ENCODE measurements at places on chromosomes 13 and 19.
A peak's percentile ranks its signal among the peaks of the same experiment; 100 is the strongest.

DNA sequence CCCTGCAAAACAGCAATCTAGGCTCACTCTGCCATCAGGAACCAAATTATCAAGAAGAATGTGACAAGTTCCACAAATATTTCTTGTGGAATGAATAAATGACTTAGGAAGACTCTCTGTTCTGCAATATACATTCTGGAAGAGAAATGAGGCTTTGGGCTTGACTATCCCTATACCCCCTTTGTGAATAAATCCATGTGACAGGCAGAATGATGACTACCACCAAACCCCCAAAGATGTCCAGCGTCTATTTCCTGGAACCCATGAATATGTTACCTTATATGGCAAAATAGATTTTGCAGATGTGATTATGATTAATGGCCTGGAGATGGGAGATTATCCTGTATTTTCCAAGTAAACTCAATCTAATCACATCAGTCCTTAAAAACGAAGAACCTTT lies 139.3 kb downstream of the ENOX1 start:
- no peak for DNase-seq

DNA sequence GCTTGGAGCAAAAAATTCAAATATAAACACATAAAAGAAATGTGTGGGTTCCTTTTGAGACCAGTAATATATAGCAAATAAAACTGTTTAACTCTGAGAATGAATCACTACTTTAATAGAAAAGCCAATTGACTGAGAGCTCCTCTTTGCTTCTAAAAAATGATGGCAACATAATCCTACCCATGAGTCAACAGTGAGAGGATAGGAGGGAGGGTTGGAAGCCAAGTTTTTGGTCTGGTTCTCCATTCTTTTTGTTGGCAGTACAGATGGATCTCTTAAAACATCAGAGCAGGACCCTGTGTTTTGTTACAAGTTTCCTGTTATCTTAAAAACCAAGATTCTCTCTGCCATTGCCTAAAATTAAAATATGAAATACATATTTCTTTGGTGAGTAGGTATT lies 50.0 kb upstream of the POSTN start:
- no peak for DNase-seq

- peak; percentile 41 for DNase-seq
Observed at GRCh38 chr19:3708207-3708931, at the start of gene TJP3. Gene TJP3, plus strand, starts transcription at chr19:3708384. Its CDS starts 20,049 bp downstream, at chr19:3728433.

DNA sequence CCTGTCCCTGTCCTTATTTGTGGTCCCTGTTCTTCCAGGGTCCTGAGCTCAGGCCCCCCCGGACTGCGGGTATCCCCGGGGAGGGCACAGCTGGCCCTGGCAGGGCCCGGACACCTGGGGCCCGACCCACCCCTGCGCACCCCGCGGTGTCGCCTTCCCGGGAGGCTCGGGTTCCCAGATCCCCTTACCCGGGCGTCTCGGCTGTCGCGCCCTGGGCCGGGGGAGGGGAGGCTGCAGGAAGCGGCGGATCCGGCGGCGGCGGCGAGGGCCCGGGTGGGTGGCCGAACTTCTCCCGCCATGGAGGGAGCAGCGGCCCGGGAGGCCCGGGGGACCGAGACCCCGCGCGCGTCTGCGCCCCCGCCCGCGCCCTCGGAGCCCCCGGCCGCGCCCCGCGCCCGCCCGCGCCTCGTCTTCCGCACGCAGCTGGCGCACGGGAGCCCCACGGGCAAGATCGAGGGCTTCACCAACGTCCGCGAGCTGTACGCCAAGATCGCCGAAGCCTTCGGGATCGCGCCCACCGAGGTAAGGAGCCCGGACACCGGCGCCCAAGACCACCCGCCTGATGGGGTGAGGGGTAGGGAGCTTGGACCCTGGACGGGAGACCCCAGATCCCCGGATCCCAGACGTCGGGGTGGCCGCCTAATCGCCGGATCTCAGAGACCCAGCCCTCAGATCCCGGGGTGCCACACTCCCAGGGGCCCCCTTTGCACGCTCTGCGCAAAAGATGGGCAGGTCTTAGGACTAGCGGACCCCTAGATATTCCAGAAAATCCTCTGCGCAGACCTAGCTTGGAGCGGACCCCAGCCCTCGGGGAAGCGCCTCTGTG lies at the start of gene GIPC3:
Gene GIPC3 (plus strand): TSS at position 178 of the 826 bp plus-strand sequence. CDS start 120 bp downstream, at position 298.
- no peak for DNase-seq

DNA sequence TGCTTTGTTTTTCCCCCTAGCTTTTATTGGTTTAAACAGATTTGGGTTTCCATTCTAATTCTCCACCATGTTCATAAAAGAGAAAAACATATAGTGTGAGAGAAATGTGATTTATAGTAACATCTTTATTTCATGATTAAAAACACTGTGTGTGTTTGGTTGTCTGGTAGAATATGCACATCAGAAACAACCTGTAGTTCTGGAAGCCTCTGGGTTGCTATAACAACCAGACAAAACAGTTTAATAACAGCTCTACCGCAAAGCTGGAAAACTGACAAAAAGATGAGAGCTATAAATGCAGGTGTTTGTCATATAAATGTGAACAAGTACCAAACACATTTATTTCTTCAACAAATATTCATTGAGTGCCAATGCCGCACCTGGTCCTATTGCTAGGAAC lies 9.8 kb downstream of the KBTBD6 start:
- DNase-seq = no peak

DNA sequence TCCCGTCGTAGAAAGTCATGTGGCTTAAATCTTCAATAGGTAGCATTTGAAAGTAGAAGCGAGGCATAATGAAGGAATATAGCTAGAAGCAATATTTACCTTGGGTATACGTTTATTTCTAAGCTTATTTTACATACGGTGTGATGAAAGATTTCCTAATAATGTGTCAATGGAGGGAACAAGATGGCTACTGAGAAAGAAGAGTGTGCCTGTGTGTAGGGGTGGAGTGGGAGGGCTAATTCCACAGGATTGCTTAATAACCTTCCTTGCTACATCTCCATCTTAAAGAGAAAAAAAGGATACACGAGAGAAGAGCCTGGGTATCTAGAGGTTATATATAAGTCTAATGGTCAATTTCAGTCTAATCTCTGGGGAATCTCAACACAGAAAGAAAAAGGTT lies 2.0 kb downstream of the SPART start:
- peak; percentile 46 for DNase-seq

Measured in NCI-H226 (cell line).